ENCODE measurements at places on chromosomes 2 and 18. TPM values are rescaled to one million over a fixed set of nuclear protein-coding genes. Genes with fewer than 3 reads are reported as not detected.

The ITGA6 gene
- total RNA-seq, result 8.6 TPM

The LIMS2 gene
- total RNA-seq, result 10.3 TPM

The CNDP1 gene
- not detected for total RNA-seq

The FSIP2 gene
- 0.14 TPM for total RNA-seq

The GRP gene
- not detected for total RNA-seq

Data from activated T-cell treated with anti-CD3 and anti-CD28 coated beads, Interleukin-2, amount 50 U/mL, for 72 hours (primary cell).